Activated CD8-positive, alpha-beta memory T cell treated with anti-CD3 and anti-CD28 coated beads, Interleukin-2, amount 10 ng/mL, durations not matched to agents 7 days and 5 days (primary cell): ENCODE measurements at places on chromosomes 12 and 14. TPM values are rescaled to one million over a fixed set of nuclear protein-coding genes. Genes with fewer than 3 reads are reported as not detected.

Gene OTOGL
- total RNA-seq, result not detected

Gene DHRS1
- total RNA-seq, result 14.2 TPM

Gene AVPR1A
- total RNA-seq, result not detected

- DNase-seq, result no peak
Observed at GRCh38 chr14:36013483-36013882, 163.0 kb downstream of the PTCSC3 start.

GRCh38 chr12:1870998-1871917, 47.2 kb downstream of the CACNA2D4 start:
- DNase-seq, result no peak

- no peak for DNase-seq
Observed at GRCh38 chr12:53712059-53712643, 15.1 kb downstream of the CALCOCO1 start.

Gene TOMM20L
- not detected for total RNA-seq

DNA sequence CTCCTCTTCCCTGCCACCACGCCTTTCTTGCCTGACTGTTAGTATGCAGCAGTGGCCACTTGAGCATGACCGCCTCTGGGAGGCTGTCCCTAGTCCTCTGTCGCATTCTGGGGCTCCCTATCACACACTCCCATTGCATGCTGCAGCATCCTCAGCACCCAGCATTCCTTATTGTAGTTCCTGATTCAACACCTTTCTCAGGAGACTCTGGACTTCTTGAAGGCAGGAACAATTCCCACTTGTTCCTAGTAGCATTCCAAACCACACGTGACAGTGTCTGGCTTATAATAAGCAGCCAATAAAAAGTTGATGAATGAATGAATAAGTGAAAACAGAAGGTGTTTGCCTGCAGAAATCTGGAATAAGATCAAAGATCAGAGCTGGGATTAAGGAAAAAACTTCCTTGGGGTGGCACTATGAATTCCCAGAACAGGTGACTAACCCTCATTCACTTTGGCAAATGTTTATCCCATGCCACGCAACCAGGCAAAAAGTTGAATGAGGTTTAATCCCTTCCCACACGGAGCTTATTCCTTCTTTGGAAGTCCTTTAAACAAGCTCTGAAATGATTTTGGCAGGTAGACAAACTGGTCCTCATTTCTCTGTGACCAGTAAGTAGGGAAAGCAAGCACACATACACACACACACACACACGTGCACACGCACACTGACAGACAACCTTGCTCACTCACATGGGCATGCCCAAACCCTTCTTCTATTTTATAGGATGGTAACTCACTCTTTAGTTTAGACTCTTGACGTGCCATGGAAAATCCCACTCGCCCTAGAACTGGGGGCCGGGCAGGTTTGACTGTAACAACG, 26.5 kb downstream of the NTF3 start:
- DNase-seq, result no peak

Gene KRT6C
- total RNA-seq, result not detected

GRCh38 chr14:43399289-43399688, 1107.8 kb downstream of the FSCB start:
- no peak for DNase-seq

- DNase-seq, result no peak
Observed at GRCh38 chr12:17139931-17140330, 534.0 kb upstream of the LMO3 start.

- no peak for DNase-seq
Observed at GRCh38 chr14:27587103-27587502, 989.3 kb upstream of the NOVA1 start.

Gene CACNA2D4
- 5.9 TPM for total RNA-seq

DNA sequence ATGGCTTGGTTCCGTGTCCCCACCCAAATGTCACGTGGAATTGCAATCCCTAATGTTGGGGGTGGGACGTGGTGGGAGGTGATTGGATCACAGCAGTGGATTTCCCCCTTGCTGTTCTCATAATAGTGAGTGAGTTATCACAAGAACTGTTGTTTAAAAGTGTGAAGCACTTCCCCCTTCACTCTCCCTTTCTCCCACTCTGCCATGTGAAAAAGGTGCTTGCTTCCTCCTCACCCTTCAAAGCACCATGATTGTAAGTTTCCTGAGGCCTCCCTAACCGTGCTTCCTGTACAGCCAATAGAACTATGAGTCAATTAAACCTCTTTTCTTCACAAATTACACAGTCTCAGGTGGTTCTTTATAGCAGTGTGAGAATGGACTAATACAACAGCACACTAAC, 5.3 kb upstream of the CEP128 start:
- no peak for DNase-seq

Gene HPD
- total RNA-seq, result not detected

- DNase-seq, result no peak
Observed at GRCh38 chr12:91630083-91630482, 447.5 kb upstream of the DCN start.

DNA sequence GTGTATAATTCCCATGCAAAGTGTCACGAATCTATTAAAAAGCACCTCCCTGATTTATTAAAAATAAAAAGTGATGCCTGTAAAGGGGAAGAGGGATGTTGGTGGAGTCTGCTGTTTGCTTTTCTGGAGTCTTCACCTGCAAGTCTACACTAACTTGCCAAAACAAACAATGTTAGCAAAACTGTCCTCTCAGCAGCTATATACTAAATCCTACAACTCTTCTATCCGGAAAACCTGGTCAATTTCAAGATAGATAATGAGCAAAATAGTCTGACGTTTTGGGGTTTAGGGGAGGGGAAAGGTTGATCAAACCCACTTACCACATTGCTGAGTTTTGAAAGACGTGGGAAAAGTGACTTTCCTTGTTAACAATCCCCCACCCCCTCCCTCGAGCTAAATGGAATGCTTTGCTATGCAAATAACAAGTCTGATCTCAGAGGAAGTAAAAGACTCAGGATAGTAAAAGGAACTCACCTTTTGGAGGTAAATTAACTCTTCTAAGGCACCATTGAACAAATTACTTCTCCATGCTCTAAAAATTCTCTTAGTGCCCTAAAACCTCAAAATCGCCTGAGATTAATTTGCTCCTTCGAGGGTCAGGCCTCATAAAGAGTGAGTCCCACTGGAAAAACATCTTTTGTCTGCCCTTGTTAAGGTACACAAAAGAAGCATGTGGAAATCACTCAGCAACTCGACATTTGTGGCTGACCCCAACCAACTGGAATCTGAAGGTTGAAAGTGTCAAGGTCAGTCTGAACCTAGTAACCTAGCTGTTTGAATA, 13.5 kb downstream of the BMP4 start:
- DNase-seq, result no peak

DNA sequence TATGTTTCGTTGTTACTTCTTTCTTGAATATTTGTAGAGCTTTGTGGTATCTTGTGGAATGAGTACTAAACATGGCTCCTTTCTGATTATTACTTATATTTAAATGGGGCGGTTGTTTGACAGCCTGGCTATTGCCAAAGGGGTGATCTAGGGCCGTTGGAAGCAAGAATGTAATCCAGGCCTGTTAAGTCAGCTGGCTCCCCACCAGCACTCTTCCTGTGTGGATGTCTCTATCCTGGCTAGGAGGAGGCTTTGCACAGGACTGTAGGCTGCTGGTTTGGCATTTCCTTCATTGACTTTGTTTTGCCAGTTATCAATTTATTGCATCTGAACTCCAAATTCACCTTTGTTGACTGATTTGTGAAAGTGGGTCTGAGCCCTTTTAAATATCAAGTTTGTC, 5.6 kb downstream of the FAM234B start:
- DNase-seq, result no peak

GRCh38 chr14:92886337-92886736, 36.6 kb upstream of the CHGA start:
- no peak for DNase-seq

DNA sequence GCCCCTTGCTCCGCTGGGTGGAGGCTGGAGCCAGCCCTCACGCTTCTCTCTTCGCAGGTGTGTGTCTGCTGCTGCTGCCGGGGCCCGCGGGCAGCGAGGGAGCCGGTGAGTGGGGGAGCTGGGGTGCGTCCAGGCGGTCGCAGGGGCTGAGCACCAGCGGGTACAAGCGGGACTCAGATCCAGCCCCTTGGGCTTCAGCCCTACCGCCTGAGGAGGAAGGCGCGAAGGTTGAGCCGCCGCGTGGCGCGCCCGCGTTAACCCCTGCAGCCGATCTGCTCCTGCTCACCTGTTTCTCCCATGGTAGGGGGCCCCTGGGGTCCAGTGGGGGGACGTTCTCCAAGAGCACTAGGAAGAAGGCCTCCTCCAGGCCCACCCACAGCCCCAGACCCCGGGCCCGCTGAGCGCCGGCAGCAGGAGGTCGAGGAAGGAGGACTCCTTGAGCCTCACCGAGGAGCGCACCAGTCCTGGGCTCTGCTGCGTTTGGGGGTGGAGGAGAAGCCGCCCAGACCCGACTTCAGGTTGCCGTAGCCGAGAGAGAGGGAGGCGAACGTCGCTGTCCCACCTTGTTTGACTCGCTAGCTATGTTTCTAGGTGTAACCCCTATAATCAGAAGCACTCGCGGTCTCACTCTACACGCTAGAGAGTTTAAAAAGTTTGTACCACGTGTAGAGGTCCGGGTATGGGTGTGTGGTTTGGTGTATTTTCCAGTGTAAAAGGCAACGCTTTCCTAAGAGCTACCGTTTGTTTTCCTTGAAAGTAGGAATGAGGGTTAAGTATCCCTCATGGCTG, 834 bp downstream of the COCH start:
- no peak for DNase-seq

Gene RERG
- total RNA-seq, result not detected

Gene OR6C2
- not detected for total RNA-seq

DNA sequence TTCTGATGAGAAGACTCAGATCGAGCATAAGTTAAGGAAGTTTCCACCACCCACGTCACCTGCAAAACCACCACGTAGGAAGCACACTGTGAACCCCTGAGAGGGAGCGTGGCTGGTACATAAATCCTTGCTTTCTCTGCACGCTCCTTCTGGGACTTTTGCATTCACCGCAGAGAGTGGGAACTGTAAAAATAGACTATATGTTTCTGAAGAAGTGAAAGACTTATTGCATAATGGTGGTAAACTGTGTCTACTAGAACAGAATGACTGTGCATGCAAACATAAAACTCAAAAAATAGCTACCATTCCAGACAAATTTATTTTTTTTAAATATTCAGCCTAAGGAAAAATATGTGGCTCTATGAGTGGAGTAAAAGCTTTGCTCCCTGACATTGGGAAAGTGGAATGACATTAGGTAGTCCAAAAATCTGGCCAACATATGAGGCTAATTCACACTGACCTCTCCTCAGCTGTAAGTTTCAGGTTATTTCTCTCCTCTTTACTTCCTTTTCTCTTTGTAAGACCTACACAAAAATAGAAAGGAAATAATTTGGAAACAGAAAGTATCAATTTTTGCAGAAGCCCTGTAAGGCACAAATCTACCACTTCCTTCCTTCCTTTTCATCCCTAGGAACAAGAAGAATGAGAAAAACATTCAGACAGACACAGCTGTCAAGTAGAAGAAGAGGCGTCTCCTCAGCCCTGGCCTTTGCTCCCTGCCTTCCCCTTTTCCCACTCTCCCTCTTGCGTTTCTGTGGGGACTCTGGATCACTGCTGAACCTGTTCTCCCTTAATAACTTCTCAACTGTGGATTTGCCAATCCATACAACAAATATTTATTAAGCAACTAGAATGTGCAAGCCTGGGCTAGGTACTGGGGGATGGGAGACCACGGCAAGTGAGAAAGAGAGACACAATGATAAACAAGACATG, 264.3 kb upstream of the FOXN3 start:
- peak; percentile 57 for DNase-seq

Gene SAMD15
- total RNA-seq, result 0.12 TPM

Gene PUS1
- total RNA-seq, result 69.3 TPM
